NCI-H1417 (cell line): ENCODE measurements at places on chromosomes 12 and 14.

DNA sequence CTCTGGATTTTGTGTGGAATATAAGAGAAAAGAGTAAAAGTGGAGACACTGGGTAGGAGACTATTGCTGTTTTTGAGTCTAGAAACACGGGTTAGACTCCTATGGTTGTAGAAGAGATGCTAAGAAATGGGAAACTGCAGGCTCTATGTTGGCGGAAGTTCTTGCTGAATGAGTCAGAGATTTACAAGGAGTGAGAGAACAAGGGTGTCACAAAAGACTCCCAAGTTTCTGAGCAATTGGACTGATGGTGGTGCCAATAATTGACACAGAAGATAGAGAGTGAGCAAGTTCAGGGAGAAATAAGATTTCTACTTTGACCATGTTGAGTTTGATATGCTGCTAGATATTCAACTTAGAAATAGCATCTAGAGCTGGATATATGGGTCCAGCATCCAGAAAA is 2.6 kb upstream of the PRKD1 start:
- no peak for DNase-seq

DNA sequence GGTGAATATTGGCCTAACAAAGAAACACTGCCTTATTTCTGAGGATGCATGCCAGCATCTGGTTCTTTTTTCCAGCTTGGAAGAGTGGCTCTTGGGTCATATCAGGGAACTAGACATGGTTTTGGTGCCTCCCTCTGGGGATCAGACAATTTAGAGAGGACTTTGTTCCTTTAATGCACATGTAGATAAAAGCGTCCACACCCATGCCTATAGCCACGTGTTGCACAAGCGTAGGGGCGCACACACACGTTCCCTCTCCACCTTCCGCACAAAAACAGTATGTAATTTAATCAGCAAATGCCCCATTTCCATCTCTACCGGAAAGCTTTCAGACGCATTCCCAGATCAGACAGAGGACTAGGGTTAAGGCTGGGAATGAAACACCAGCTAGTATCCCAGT is 61.7 kb upstream of the RIC8B start:
- DNase-seq: no peak

GRCh38 chr12:111556676-111557075 is 42.4 kb downstream of the ATXN2 start:
- no peak for DNase-seq

DNA sequence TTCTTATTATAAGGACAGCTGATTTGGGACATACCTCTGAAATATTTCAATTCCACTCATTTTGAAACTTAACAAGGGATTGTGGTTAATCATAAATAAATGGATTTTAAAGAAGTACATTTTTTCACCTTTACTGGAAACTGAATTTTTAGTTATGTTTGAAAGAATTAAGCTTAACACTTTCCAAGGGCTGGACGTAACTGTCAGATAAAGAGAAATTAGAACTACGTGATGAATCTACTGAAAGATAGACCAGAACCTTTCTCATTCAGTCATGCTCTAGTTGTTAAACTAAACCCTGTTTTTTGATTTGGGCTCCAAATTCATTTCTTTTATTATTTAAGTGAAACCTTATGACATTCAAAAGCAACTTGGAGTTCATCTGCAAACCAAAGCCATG is 1892.1 kb upstream of the SEL1L start:
- no peak for DNase-seq

- no peak for DNase-seq
Measured at GRCh38 chr12:46530373-46531056, 157.9 kb upstream of the SLC38A2 start.
